A549 treated with CpdA at 1 μM for 4 hours (cell line): ENCODE measurements at places on chromosomes 7 and 10. TPM values are rescaled to one million over a fixed set of nuclear protein-coding genes. Genes with fewer than 3 reads are reported as not detected.

The IFIT1B gene
- total RNA-seq: not detected in 5 replicates

The CALML5 gene
- not detected in 5 replicates for total RNA-seq

The UPK3B gene
- 9.7 to 18.3 TPM (median 17.2 TPM) in 5 replicates for total RNA-seq

The VWA2 gene
- total RNA-seq: not detected in 5 replicates

The CALY gene
- 0.62 to 0.91 TPM (median 0.76 TPM) in 4 of 5 replicates, not detected in the other for total RNA-seq

The MMP21 gene
- total RNA-seq: 0.13 TPM in 1 of 5 replicates, not detected in the others

The FZD1 gene
- total RNA-seq: 2.1 to 2.6 TPM (median 2.4 TPM) in 5 replicates

The EEPD1 gene
- total RNA-seq: 41.9 to 49.8 TPM (median 46.9 TPM) in 5 replicates

The SCART1 gene
- 0.15 to 0.40 TPM (median 0.26 TPM) in 5 replicates for total RNA-seq

The GIMAP8 gene
- not detected in 5 replicates for total RNA-seq

The C10orf90 gene
- 2.8 to 3.3 TPM (median 2.9 TPM) in 5 replicates for total RNA-seq

The BICC1 gene
- 21.5 to 30.1 TPM (median 23.6 TPM) in 5 replicates for total RNA-seq

The EFCAB10 gene
- 2.9 to 4.1 TPM (median 3.4 TPM) in 5 replicates for total RNA-seq

The EDRF1 gene
- total RNA-seq: 16.4 to 18.9 TPM (median 16.7 TPM) in 5 replicates

The FAM237B gene
- total RNA-seq: not detected in 5 replicates

The TMEM184A gene
- total RNA-seq: 8.7 to 14.5 TPM (median 14.0 TPM) in 5 replicates

The ZNF804B gene
- not detected in 5 replicates for total RNA-seq

The CREB5 gene
- total RNA-seq: 3.6 to 5.1 TPM (median 4.0 TPM) in 5 replicates

The DIP2C gene
- total RNA-seq: 5.7 to 8.2 TPM (median 7.6 TPM) in 5 replicates
